ENCODE measurements at places on chromosomes 1 and 21. TPM values are rescaled to one million over a fixed set of nuclear protein-coding genes. Genes with fewer than 3 reads are reported as not detected.

- DNase-seq, result no peak
Observed at GRCh38 chr1:92795166-92795565, 10.3 kb upstream of the EVI5 start.

DNA sequence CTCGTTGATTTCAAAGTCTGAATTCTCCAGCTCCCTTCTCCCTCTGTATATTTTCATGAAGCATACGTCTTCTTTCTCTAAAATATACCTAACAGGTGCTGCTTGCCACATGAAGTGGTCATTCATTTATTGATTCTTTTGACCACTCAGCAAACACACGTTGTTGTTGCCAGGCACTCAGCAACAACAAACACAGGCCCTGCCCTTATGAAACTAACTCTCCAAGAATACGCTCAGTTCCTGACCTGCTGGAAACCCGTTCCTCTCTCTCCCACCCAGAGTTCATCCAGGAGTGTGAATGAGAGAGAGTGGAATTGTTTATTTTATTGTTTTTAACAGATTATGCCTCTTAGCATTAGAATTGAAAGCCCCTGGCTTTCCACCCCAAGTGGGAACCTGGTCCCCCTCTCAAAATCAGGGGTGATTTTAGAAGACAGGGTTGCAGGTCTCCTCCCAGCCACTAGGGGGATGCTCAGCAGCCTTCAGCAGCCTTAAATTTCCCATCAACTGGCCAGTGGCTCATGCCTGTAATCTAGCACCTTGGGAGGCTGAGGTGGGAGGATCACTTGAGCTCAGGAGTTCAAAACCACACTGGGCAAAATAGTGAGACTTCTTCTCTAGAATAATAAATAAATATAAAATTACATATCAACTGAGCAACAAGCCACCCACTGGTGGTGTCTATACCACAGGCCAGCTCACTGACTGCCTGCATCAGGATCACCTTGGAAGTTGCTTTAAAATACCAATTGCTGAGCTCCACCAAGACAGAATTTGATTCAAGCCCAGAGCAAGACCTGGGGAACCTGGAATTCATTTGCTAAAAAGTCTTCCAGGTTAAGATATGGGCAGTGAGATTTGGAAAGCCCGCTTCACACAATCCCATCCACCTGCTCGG, 181.0 kb upstream of the KLHDC7A start:
- DNase-seq, result no peak

SLC1A7 gene
- total RNA-seq, result not detected

DNA sequence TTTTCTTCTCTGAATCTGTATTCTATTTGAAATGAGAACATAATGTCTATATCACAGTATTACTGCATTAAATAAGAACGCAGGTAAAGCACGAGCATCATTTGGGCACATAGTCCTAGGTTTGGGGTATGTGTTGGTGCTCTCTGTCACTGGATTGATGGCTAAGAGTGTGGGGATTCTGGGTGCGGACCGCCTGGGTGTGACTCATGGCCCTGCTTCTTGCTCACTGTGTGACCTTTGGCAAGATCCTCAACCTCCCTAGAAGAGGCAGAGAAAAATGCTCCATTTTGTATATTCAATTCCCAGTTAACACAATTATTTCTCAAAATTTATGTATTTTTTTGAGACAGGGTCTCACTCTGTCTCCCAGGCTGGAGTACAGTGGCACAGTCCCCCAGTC, 99.7 kb downstream of the LAMC2 start:
- no peak for DNase-seq

- DNase-seq, result no peak
Observed at GRCh38 chr1:233168384-233168783, 127.1 kb downstream of the PCNX2 start.

- no peak for DNase-seq
Observed at GRCh38 chr1:109079240-109079622, 3.4 kb upstream of the TAF13 start.

- peak; percentile 29 for DNase-seq
Observed at GRCh38 chr1:227900571-227901051, 47.1 kb downstream of the WNT9A start.

PTCH2 gene
- 1.5 TPM for total RNA-seq

DNA sequence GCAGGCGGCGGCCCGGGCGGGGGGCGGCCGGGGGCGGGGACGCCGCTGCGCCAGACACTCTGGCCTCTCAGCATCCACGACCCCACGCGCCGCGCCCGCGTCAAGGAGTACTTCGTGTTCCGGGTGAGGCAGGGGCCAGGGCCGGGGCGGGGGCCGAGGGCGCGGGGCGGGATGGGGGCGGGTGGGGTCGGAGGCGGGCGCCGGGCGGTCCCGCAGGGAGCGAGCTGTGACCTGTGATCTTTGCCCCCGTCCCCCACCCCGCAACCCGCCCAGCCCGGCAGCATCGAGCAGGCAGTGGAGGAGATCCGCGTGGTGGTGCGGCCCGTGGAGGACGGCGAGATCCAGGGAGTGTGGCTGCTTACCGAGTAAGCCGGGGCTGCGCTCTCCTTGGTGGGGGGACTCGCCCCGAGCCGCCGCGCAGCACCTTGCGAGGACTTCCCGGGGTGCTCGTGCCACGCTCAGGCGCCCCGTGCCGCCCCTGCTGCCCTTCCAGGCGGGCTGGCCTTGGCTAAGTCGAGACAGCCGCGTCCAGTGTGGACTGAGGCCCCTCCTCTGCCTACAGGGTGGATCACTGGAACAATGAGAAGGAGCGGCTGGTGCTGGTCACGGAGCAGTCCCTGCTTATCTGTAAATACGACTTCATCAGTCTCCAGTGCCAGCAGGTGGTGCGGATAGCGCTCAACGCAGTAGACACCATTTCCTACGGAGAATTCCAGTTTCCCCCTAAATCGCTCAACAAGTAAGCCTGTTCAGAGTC, 514 bp downstream of the TPRG1L start:
- DNase-seq, result peak; percentile 69

- no peak for DNase-seq
Observed at GRCh38 chr21:15170614-15171013, 105.8 kb upstream of the NRIP1 start.

DNA sequence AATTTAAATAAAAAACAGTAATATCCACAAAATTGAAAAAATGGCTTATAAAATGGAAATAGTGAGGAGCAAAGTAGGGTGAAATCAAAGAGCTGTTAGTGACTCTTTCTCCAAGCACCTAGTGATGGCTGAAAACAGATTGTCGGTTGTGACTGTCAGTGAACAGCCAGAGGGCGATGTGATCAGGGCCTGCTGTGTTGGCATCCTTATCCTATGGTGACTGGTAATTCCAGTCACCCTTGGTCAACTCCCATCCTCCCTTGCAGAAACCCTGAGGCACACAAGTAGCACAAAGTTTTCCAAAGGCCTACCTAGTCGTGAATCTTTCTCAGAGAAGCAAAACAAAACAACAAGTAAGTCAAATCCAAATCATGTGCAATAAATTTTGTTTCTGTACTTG, 599.8 kb upstream of the CXADR start:
- no peak for DNase-seq

DNA sequence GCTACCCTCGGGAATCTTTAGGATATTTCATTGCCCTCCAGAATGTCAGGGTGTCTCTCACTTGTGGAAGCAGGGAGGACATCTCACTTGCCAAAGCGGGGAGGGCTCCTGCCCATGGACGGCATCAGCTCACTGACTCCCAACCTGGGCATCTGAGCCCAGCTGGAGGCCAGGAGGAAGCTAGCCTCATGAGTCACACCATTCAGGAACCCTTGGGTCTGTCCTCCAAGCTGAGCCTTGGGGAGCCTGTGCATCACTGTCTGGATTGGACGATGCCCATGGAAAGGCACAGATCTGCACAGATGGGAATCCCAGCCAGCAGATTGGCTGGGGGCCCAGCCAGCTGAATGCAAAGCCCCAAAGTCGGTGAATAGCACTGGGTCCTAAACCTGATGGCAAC, 25.2 kb downstream of the WNT3A start:
- DNase-seq, result no peak

BACH1 gene
- total RNA-seq, result 75.7 TPM

PROX1 gene
- 3.0 TPM for total RNA-seq

DNA sequence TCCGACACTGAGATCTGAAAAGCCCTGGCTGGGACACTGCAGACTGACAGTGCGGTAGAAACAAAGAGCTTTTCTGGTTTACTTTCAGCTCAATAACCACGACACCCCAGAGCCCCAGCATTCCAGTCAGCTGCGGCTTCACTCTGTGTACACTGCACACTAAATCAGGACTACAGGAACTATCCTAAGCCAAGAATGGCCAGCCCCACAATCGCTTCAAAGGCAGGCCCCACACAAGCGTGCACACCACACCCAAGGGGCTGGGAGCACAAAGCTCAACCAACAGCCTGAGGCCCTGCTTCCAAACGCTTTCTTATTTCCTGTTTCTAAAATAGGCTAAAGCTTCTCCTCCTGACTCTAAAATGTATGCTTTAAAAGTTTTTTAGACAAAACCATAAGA, 28.4 kb downstream of the URB1 start:
- DNase-seq, result peak; percentile 56

DNA sequence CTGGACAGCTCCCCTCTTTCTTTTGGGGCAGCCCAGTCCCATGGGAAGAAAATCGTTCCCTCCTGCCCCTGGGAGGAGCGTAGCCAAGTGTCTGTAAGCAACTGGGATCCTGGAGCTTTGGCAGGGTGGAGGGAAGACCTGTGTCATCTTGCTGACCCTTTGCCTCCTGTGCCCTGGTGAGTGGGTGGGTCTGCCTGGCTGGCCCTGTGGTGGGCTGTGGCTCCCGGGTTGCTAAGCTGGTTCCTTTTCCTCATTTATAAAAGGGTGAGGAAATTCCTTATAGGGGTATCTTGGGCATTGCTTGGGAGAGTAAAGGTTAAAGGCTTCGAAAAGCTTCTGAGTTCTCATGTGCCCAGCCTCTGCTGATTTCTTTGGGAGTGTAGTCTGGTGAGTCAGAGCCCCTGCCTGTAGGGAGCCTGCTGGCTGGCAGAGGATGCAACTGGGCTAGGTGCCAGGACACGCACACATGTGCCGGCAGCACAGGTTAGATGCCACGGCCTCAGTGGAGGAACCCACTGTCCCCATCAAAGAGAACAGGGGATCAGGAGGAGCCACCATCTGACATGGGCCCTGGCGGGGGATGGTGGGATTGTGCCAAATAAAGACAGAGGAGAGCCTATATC, 85.2 kb downstream of the ARHGEF10L start:
- DNase-seq, result peak; percentile 72

UBIAD1 gene
- total RNA-seq, result 20.3 TPM

DNA sequence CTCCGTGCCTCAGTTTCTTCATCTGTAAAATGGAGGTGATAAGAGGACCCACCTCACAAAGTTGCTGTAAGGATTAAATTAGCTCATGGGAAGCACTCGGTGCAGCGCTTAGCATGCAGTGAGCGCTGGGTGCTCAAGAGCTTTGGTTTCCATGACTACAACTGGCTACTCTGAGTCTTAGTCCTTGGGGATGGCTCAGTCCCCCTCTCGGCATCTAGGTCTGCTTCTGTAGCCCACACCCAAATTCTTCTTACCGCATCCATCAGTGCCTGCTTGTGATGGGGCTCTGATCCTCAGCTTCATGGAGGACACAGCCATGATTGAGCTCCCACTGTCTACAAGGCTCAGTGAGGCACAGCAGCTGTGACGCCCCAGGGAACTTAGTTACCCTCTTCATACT, 159.0 kb downstream of the ACTL8 start:
- no peak for DNase-seq

- no peak for DNase-seq
Observed at GRCh38 chr21:21722731-21723130, 724.5 kb downstream of the NCAM2 start.

FABP3 gene
- total RNA-seq, result 15.9 TPM

- peak; percentile 70 for DNase-seq
Observed at GRCh38 chr21:43611598-43612369, 47.5 kb downstream of the HSF2BP start.

- no peak for DNase-seq
Observed at GRCh38 chr1:177116941-177117340, 47.6 kb downstream of the ASTN1 start.

DNA sequence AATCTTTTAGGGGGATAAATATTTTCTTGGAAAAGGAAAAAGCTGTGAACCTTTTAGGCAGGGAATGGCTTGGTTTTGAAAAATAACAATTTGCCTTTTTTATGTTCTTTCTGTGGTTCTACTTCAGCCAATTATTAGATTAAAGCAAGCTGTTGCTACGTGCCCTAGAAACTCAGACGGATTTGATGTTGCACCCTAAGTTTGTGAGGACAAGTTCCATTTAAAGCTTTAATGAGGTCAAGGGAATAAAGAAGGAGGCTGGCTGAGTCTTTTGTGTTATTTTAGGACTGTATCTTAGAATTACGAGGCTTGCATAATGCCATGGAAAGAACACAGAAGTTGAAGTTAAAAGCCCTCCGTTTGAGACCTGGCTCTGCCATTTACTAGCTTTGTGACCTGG, 216.9 kb downstream of the NUF2 start:
- no peak for DNase-seq

- DNase-seq, result no peak
Observed at GRCh38 chr1:117660271-117660965, 54.6 kb downstream of the TENT5C start.

GRCh38 chr21:44255511-44255981, 6.2 kb downstream of the DNMT3L start:
- no peak for DNase-seq

CD247 gene
- total RNA-seq, result 4.7 TPM

DNA sequence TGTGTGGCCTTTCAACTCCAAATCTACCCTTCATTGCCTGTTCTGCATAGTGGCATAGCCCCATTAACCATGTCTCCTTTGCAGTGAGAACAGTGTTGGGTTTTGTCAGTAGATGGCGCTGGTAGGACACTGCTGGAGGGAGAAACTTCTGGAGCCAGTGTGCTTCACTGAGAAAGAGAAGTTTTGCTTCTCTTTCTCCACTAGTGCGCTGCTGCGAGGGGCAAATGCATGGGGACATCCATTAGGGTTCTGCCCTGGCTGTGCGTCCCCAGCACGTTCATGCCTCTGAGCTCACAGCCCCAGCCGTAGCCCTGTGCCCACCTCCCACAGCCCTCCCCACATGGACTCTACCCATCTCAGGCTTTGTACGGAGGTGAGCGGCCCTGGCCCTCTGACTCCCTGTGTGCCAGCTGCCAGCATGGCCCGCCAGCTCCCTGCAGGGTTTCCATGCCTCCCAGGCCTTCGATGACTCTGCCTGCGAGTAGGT, 53.1 kb downstream of the RIMS3 start:
- DNase-seq, result peak; percentile 69

LCE2B gene
- not detected for total RNA-seq

All from ureter (tissue), 1 donor.